Activated naive CD4-positive, alpha-beta T cell treated with Interleukin-2 at 50 U/mL for 16 hours (primary cell): ENCODE measurements at places on chromosomes 11 and 22.

GRCh38 chr22:50062509-50063135, 4.5 kb upstream of the TTLL8 start:
- no peak for DNase-seq

DNA sequence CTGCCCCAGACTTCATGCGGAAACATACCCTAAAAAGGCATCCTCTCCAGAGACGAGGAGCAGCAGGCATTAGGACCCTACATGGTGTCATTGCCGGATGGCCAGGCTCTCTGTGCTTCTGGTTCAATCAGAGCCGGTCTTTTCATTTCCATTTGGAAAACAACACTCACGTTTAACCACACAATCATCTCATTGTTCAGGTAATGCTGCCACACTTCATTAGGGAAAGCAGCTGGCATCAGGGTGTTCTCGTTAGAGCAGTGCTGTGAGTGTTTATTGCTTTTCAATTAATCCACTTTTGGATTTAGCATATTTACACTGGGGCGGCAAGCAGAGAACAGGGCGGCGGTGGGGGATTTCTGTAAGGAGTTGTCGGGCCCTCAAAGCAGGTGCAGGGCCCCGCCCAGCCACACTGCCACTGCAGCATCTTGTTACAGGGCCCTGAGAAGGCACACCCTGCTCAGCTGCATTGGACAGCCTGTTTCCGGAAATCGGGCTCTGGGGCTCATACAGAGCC, 338.6 kb downstream of the SHANK2 start:
- no peak for DNase-seq

DNA sequence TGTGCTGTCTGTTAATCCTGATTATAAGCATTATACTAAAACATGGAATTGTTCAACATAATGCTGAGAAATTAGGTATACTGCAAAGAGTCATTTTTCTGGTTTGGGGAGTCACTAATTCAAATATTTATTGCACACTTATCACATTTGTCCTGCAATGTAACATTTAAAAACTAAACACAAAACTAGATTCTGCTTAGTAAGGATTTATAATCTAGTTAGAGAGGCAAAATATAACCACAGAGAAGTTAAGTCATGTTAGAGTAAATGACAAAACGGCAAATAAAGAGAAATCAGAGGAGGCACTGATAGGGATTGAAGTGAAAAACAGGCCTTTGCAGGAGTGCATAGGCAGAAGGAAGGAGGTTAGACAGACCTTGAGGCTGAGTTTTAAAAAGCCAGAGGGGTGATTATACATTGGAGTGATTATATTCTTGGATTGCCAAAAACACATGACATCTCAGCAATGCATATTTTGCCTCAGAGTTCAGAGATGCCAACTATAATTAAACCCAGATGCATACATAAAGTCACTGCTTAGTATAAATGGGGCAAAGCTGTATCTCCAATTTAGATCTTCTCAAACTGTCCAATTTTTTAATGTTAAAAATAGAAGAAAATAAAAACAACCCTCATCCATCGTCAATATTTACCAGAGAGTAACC, 49.7 kb downstream of the CCDC34 start:
- no peak for DNase-seq

- no peak for DNase-seq
Observed at GRCh38 chr11:8230178-8230859, 33.4 kb downstream of the LMO1 start.

GRCh38 chr11:85828640-85828978, 17.7 kb upstream of the SYTL2 start:
- no peak for DNase-seq

DNA sequence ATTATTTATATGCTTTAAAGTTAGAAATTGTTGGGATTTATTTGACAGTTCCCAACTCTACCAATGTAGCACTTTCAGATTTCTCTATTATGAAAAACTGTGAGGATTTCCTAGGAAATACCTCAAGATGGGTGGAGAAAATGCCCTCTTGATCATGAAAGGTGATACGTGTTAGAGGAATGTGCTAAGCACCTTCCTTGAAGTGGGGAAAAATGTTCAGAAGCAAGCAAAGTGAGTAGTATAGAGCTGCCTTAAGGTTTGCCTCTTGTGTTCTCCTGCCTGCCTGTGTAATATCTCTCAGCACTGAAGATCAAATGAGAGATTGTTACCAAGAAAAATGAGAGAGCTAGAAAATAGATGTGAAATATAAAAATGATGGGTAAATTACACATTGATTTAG, 58.2 kb downstream of the YAP1 start:
- DNase-seq: no peak

DNA sequence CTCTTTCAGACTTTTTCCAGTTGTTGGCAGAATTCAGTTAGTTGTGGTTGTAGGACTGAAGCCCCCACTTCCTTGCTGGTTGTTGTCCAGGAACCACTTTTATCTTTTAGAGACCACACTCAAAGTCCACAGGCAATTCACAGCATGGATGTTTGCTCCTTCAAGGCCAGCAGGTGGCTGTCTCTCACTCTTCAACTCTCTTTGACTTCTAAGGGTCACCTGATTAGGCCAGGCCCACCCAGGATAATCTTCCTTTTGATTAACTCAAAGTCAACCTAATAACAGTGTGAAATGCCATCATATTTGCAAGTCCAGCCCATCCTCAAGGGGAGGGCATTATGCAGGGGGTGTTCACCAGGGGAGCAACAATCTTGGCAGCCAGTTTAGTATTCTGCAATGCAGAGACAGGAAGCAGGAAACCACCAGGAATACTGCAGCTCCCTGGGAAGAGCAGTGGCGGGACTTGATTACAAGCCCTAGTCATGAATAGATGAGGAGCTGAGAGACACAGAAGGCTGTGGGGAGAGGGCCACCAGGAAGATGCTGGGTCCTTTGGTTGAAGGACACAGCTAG, 52.4 kb downstream of the LRRC74B start:
- DNase-seq: no peak

GRCh38 chr22:38016182-38017151, 32.1 kb upstream of the SOX10 start:
- DNase-seq: no peak

GRCh38 chr11:81345609-81346008, 1388.1 kb downstream of the FAM181B start:
- no peak for DNase-seq

GRCh38 chr11:57874981-57875380, 113.4 kb downstream of the CTNND1 start:
- DNase-seq: no peak

GRCh38 chr11:96277696-96278038, 65.3 kb downstream of the MAML2 start:
- no peak for DNase-seq

GRCh38 chr11:93392867-93393266, 62.3 kb downstream of the DEUP1 start:
- DNase-seq: no peak

DNA sequence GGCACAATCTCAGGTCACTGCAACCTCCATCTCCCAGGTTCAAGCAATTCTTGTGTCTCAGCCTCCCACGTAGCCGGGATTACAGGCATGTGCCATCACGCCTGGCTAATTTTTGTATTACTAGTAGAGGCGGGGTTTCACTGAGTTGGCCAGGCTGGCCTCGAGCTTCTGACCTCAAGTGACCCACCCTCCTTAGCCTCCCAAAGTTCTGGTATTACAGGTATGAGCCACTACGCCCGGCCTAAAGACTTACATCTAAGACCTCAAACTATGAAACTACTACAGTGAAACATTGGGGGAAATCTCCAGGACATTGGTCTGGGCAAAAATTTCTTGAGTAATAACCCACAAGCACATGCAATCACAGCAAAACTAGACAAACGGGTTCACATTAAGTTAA, 13.8 kb upstream of the FAM181B start:
- DNase-seq: no peak

- DNase-seq: no peak
Observed at GRCh38 chr22:32720924-32721323, 80.6 kb upstream of the TIMP3 start.

GRCh38 chr11:85710917-85711316, 24.9 kb upstream of the CCDC89 start:
- DNase-seq: no peak

- DNase-seq: no peak
Observed at GRCh38 chr11:15010865-15011264, 38.7 kb upstream of the CALCA start.

DNA sequence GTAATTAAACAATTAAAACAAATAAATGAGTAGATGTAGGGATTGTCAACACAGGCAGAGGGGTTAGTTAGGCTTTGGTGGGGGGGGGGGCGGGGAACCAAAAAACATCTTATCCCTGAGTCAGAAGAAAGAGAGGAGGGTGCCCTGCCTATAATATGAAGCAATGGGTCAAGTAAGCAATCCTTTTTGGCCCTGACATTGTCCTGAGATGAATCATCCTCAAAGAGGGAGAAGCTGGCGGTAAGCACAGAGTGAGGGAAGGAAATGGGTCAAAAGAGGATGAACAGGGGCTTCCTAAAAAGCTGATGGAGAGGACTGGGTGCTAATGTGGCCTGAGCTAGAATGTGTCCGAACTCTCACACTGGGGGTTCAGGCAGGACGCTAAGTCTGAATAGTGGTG, 4.7 kb downstream of the OLFML1 start:
- no peak for DNase-seq

DNA sequence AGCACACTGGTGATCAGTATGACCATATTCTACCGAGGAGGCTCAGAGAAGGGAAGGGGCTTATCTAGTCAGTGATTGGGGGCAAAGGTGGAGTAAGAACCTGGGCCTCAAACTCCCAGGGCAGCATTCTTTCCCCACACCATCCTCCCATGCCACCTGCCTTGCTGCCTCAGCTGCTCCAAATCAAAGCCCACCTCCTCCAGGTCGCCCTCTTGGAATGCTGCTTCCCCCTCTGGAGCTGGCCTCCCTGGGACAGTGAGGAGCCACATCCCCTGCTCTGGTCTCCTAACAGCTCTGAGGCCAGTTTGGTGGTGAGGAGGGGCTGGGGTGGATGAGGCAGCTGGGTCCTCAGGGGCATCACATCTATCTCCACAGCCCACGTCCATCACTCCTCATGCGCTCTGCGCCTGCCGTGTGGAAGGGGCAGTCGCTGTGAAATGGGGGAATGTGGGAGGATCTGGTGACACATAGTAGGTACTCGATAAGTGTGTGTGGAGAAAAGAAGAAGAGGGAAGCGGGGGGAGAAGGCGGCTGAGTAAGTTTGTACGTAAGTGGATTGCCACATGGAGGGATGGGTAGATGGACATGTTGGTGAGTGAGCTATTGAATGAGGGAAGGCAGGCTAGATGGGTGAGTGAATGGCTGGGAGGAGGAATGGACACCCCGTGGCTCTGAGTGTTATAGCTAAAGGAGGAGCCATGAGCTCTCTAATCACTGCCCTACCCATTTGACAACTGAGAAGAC, 16.1 kb upstream of the ARHGEF17 start:
- DNase-seq: no peak

GRCh38 chr11:120130991-120131760, 6.7 kb downstream of the TRIM29 start:
- no peak for DNase-seq

- DNase-seq: no peak
Observed at GRCh38 chr22:24707470-24707801, 67.1 kb downstream of the PIWIL3 start.

DNA sequence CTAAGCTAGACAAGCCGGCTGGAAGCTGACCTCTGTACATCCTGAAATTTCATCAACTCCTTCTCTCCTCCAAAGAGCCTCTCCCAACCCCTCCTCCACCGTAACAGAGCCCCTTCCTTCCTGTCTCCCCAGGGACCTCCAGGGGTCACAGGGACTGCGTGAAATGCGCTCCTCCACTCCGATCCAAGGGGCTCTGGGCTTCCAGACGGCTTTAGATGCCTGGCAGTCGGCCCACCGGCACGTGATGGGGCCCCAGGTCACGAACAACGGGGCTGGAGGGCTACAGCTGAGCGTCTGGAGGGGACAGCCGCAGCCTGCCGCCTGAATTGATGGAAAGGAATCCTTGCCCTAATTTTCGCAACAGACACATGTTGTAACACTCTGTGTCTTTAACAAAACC, 264.1 kb downstream of the MN1 start:
- no peak for DNase-seq

DNA sequence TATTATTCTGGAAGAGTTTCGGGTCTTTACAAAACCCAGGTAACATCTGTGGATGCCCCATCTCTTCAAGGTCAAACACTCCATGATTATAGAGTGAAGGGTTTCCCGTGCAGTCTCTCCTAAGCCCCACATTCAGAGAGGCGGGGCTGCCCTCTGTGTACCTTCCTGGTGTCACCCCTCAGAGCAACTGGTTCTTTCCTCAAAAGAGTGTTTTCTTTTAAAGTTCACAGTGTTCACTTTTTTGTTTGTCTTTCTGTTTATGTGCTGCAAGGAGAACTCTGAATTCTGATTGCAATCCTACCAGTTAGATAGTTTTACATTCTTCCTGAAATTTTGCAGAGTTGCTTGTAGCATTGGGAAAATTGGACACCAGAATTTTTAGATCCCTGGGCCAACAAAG, 190.2 kb downstream of the ADAMTS15 start:
- no peak for DNase-seq

DNA sequence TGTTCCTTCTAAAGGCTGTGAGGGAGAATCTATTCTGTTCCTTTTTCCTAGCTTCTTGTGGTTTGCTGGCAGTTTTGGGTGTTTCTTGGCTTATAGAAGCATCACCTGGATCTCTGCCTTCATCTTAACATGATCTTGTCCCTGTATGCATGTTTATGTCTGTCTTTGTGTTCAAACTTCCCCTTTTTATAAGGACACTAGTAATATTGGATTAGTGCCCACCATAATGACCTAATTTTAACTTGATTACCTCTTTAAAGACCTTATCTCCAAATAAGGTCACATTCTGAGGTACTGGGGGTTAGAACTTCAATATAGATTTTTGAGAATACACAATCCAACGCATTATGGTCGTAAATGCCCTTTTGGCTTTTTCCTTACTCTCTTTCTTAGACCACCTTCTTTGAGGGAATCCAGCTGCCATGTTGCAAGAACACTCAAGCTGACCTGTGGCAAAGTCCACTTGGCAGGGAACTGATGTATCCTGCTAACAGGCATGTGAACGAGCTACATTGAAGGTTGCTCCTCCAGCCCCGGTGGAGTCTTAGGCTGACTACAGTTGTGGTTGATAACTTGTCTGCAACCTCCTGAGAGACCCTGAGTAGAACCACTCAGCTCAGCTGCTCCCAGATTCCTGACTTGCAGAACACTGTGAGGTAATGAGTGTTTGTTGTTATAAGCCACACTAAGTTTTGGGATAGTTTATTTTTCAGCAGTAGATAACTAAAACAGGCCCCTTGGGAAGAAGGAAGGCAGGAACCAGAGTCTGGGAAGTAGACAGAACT, 127.1 kb upstream of the OR9Q1 start:
- DNase-seq: no peak

- no peak for DNase-seq
Observed at GRCh38 chr22:27194096-27194748, 536.8 kb downstream of the MIAT start.

- no peak for DNase-seq
Observed at GRCh38 chr22:26751217-26751616, 93.8 kb downstream of the MIAT start.
